ENCODE measurements at places on chromosomes 2 and 18. TPM values are rescaled to one million over a fixed set of nuclear protein-coding genes. Genes with fewer than 3 reads are reported as not detected.

DNA sequence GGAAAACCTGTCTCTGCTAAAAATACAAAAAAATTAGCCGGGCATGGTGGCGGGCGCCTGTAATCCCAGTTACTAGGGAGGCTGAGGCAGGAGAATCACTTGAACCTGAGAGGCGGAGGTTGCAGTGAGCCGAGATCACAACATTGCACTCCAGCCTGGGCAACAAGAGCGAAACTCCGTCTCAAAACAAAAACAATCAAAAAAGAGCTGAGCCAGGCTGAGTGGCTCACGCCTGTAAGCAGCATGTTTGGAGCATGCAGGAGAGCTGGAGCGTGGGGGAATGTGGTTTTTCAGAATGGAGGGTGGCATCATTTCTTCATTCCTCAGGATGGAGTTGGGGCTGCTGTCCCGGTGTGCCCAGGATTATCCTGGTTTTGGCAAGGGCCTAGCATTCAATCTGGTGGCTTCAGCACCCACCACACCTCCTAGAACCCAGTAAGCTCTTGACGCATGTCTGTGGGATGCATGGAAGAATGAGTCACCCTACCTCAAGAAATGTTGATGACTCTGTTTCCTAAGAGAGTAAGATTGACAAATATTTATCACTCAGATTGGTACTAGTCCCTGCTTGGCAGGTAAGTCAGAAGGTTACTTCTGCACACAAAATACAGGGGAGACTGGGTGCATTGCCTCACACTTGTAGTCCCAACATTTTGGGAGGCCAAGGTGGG lies 90.2 kb upstream of the ODC1 start:
- H3K27ac ChIP-seq: no peak overlapping the region
- no peaks in the 10 kb centered on the region for H3K27me3 ChIP-seq
- H3K4me1 ChIP-seq: no peaks in the 10 kb centered on the region

GRCh38 chr2:151043484-151043883 lies 218.2 kb downstream of the RBM43 start:
- H3K27ac ChIP-seq: no peak overlapping the region
- H3K36me3 ChIP-seq: no peaks in the 10 kb centered on the region
- DNase-seq: no peak
- no peaks in the 10 kb centered on the region for H3K27me3 ChIP-seq
- no peak overlapping the region for H3K4me3 ChIP-seq
- H3K4me1 ChIP-seq: no peaks in the 10 kb centered on the region

GRCh38 chr2:217219164-217219520 lies 359.3 kb upstream of the TNP1 start:
- H3K36me3 ChIP-seq: no peaks in the 10 kb centered on the region
- no peaks in the 10 kb centered on the region for H3K4me1 ChIP-seq
- no peak overlapping the region for H3K4me3 ChIP-seq
- H3K27me3 ChIP-seq: no peaks in the 10 kb centered on the region
- H3K27ac ChIP-seq: no peak overlapping the region
- no peak for DNase-seq

DNA sequence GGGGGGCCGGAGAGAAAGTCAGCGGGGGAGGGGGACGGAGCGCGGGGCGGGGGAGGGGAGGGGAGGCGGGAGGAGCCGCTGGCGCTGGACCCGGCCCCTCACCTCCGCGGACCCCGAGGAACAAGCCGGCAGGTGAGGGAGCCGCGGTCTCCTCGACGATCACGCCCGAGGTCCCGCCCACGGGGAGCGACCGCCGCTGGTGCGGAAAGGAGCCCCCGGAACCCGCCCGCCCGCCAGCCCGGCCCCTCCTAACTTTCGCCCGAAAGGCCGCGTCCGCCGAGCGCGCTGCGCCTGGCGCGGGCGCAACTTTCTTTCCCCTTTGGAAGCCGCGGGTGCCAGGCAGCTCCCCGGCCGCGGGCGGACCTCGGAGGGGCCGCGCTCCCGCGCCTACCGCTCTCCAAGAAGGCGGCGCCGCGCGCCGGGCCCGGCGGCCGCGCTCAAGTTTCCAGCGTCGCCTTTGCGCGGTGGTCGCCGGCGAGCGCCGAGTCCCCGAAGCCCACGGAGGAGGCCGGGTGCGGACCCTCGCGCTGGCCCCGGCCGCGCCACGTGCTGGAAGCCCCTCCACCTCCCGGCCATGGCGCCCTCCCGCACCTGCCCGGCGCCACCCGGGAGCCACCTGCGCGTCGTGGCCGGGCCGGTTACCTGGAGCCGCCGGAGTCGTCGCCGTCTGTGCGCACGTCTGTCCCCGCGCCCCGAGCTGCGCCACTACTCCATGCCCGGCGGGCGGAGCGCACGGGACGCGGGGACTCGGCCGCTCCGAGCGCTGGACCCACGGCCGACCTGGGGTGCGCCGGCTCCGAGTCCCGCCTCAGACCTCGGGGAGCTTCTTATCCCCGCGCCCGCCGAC lies at the start of gene ALKAL2:
Gene ALKAL2, minus strand, starts transcription at position 181 of the 847 bp plus-strand sequence. CDS start 256 bp downstream, outside the sequence.
- H3K4me1 ChIP-seq: peaks cover 9% of the 10 kb centered on the region
- peak; percentile 43 for DNase-seq
- H3K27ac ChIP-seq: no peak within 1 kb of the TSS
- H3K4me3 ChIP-seq: peak within 1 kb of the TSS; percentile 58

DNA sequence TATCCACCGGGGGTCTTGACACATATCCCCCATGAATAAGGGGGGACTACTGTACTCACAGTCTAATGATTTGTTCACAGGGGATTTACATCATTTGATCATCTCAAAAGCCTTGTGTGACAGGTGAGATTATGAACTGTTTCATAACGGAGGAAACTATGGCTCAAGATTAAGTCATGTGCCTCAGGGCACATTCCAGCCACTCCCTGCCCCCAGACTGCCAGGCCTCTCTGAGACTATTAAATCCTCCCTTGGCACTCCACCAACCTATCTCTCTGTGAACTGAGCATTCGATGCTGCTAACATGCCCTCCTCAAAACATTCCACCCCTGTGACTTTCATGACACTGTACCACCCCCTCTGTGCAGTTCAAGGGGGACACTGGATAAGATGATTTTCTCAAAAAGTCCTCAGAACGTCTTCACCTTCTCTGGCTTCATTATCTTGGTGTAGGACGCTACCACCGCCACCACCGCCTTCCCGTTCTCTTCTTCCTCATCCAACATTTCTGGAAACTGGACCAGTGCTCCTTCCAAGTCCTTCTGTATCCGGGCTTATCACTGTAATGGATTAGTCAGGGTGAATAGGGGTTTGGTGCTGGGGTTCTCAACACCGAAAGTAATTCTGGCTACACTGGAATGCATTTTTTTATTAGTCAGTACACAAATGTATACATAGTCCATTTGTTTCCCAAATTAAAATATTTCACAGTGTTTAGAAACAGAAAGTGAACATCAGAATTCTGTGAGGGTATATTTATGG lies 169.6 kb downstream of the KCNS3 start:
- H3K4me1 ChIP-seq: no peaks in the 10 kb centered on the region
- DNase-seq: peak; percentile 42
- no peak overlapping the region for H3K4me3 ChIP-seq
- peaks cover 4% of the 10 kb centered on the region for H3K27me3 ChIP-seq
- no peaks in the 10 kb centered on the region for H3K36me3 ChIP-seq

RAB31 gene
- 26.0 TPM for total RNA-seq

SLC4A5 gene
- 1.5 TPM for total RNA-seq

CCDC178 gene
- total RNA-seq: 0.64 TPM

SDC1 gene
- 108 TPM for total RNA-seq

GREB1L gene
- total RNA-seq: 13.8 TPM

All from hepatocyte (in vitro differentiated cells).